ENCODE measurements at places on chromosomes 1 and 21.

- DNase-seq: no peak
Observed at GRCh38 chr1:232423591-232423990, 206.3 kb downstream of the SIPA1L2 start.

DNA sequence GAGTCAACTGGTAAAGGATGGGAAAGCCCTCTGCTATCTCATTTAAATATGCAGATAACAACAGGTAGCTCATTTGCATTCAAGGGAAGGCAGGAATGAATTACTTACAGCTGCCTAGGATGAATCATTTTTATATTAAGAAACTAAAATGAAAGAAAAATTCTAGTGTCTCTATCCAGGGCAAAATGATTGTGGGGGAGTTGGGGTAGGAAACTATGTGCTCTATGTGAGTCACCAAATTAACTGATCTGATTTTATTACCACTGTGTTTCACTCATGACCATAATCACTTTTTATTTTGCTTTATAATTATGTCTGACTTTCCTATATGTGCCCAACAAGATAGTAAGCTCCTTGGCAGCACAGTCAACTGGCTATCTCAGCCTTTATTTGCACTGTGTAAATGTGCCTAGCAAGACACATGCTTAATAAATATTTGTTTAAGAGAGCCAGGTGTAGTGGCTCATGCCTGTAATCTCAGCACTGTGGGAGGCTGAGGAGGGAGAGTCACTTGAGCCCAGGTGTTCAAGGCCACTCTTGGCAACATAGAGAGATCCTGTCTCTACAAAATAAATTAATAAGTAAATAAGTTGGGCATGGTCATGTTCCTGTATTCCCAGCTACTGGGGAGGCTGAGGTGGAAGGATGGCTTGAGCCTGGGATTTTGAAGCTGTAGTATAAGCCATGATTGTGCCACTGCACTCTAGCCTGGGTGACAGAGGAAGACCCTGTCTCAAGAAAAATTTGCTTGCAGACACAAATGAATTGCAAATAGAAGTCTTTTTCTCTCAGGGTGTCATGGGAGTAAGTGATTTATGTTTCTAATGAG is 84.1 kb downstream of the SPAG17 start:
- DNase-seq: no peak

DNA sequence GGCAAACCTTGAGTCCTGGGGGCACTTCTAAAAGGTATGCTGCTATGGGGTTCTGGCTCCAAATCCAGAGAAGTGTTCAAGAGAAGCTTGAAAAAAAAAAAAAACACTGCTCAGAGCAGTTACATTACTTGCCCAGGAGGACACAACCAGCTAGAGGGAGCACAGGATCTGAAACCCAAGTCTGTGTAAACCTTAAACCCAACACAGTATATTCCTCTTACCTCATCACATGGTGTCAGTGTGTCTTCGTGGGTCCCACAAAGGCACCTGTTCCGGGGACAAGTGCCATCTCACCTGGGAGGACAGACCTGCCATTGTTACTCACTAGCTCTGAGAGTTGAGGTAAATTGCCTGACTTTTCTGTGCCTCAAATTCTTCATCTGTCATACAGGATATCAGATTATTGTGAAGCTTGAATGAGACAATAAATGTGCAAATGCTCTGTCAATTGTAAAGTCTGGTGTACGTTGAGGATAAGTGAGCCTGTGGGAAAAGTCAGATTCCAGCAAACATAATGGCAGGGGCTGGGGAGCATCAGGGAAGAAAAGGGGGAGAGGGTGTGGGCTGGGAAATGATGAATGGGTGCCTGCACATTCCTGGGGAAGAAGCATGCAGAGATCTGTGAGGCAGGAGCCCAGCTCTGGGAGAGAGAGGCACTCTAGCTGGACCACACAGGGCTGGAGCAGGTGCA is 170.4 kb upstream of the ZC3H12A start:
- DNase-seq: no peak

GRCh38 chr1:59685101-59685500 is 129.6 kb upstream of the HOOK1 start:
- no peak for DNase-seq

- DNase-seq: no peak
Observed at GRCh38 chr1:55466921-55467320, 251.8 kb upstream of the USP24 start.

- DNase-seq: no peak
Observed at GRCh38 chr1:175663991-175664390, 79.4 kb downstream of the TNR start.

GRCh38 chr1:31765041-31765467 is 914 bp upstream of the ADGRB2 start:
- DNase-seq: no peak

DNA sequence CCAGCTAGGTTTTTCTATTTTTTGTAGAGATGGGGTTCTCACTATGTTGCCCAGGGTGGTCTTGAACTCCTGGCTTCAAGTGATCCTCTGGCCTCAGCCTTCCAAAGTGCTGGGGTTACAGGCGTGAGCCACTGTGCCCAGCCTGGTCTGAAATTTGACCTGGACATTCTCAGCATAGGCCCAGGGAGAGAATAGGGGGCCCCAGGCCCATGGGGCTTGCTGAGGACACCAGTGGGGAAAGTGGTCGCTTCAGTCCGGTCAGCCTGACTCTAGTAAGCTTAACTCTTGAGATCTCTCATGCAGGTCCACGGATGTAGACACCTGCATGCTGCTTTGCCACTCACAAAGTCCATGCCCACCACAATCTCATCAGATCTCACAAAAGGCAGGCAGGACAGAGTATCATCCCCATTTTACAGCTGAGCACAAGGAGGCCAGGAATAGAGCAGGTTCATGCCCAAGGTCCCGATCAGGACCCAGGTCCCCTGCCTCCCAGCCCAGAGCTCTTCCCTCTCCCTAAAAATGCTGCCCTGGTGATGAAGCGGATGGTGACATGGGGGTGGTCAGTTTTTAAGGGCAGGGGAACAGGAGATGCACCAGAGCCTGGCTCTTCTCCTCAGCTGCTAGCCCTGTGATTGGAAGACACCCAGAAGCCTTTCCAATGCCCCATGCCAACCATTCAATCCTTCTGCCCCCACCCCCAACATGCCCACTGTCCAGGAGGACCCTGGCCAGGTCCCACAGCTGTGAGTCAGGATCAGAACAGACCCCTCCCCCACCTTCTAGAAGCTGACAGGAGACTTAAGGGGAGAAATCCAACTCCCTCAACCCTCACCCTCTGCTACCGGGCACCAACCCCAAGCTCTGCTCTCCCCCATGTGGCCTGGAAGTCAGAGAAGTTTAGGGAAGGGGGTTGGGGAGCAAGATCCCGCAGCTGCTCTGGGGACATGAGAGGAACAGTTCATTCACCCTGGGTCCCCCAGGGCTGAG is 1.8 kb downstream of the FHL3 start:
- DNase-seq: no peak

DNA sequence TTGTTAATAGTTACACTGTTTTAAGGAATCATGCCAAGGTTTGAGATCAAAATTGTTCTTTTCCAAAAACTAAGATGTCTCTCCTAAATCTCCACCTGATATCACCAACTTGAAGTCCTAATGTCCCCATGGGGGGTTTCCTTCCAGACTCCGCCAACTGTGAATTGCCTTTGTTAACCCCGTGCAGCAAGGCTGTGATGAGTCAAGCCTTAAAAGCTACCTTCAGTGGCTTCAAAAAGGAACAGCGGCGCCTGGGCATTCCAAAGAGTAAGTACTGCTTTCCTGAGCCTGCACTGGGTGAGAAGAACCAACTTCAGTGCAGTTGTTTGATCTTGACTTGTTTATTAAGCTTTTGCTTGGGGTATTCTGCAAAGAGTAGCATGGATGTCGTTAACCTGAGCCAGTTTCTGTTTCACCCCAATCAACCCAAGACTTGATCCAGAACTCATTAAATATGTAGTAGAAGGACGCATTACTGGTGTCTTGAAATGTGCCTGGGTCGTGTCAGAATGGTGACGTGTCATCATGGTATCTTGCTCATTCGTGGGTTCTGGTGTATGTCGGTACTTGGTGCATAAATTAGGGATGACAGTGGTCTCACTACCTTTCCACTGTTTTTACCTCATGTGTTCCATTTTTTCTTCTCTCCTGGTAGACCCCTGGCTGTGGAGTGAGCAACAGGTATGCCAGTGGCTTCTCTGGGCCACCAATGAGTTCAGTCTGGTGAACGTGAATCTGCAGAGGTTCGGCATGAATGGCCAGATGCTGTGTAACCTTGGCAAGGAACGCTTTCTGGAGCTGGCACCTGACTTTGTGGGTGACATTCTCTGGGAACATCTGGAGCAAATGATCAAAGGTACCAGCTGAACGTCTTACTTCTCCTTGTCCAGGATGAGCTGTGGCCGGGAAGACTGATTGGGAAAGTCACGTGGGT is 8.7 kb downstream of the ETS2 start:
- DNase-seq: no peak

- no peak for DNase-seq
Observed at GRCh38 chr1:199089393-199090122, 450.7 kb downstream of the PTPRC start.

DNA sequence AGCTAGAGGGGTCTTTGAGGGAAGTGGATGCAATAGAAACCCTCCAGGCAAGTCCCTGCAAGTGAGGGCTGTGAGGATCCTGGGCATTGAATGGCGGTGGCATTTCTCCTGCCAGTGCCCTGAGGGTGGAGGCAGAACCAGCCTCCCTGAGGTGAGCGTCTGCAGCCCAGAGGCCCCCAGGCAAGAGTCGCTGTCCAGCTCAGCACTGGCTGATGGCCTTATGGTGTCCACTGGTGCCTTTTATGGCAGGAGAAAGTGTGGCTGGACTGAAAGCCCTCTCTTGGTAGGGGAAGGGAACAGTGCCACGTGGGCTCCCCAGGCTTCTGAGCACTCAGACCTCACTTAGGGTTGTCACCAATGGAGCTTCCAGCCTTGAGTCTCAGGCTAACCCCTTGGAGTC is 77.3 kb downstream of the SH3BGR start:
- DNase-seq: no peak

- no peak for DNase-seq
Observed at GRCh38 chr1:161307892-161308638, 1.7 kb downstream of the MPZ start.

DNA sequence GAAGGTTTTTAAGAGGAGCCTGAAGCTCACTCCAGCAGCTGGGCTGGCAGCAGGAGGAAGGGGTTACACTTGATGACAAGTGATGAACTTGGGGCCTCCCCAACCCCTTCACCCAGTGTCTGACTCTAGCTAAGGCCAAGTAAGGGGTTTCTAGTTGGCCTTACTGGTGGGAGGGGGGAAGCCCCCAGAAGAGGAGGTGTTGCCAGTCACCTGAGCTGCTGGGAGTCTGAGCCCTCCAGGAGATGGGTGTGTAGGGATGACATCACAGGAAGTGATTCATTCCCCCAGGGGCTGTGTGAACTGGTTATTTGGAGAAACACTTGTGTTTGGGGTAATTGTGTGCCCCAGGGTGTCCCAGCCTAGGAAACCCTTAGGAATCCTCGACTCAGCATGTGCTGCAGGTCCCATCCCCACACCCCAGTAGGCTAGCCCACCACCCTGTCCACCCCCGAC is 3.1 kb downstream of the PADI1 start:
- peak; percentile 14 for DNase-seq

Measured in stimulated activated CD4-positive, alpha-beta T cell treated with anti-CD3 and anti-CD28 coated beads, Interleukin-15, amount 100 ng/mL, for 1 hour (primary cell).